ENCODE measurements at places on chromosomes 2 and 18.

DNA sequence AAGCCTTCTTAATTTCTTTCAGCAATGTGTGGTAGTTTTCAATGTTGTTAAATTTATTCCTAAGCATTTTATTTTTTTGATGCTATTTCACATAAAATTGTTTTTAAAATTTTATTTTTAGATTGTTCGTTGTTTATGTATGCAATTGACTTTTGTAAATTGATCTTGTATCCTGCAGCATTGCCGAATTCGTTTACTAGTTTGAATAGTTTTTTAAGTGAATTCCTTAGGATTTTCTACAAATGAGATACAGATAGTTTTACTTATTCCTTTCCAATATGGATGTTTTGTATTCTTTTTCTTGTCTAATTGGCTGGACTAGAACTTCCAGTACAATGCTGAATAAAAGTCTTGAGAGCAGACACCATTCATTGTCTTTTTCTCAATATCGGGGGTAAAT lies 55.6 kb downstream of the QPCT start:
- no peak for DNase-seq

GRCh38 chr2:174431902-174432301 lies 36.4 kb downstream of the SCRN3 start:
- no peak for DNase-seq

DNA sequence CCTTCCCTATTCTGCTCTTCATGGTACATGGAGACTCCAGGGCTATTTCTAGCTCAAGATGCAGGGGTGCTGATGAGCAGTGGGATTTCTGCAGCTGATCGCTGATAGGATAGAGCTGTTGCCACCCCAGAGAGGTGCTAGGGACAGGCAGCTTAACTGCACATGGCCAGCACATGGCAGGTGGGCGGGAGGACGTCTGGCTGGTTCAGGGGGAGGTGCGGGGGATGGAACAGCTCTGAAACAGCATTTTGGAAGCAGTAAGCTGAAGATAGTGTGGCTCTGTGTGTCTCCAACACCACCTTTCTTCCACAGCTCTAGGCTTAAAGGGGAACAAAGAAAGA lies 151.9 kb upstream of the PELI1 start:
- DNase-seq, result no peak

DNA sequence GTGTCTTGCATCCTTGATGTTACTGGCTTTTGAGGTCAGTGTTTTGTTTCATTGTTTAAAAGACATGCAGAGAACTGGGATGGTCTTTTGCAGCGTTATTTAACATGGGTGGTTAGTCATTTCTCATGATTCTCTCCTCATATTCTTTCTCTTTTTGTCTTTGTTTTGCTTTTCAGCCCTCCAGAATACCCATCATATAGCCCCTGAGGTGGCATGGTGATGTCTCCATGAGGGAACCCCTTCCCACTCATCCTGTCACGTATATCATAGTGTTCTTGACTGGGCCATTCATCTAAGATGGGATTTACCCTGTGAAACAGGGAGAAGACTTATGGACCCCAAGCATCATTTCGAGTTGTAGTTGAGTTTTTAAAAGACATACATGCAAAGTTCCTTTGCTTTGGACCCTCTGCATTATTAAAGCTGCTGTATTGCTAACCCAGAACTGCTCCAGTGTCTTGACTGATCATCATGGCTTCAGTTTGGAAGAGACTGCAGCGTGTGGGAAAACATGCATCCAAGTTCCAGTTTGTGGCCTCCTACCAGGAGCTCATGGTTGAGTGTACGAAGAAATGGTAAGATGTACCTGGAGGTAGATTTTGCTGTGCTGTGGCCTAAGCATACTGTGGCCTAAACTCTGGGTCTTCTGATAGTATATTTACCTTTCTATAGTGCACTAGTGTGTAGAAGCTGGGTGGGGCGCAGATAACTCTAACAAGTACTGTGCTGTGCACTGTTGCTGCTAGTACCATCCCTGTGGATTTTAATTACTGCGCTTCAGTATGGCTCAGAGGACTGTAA lies 1.4 kb downstream of the EHBP1 start:
- no peak for DNase-seq

- DNase-seq, result peak; percentile 50
Measured at GRCh38 chr18:48777026-48777743, 173.6 kb downstream of the SMAD7 start.

DNA sequence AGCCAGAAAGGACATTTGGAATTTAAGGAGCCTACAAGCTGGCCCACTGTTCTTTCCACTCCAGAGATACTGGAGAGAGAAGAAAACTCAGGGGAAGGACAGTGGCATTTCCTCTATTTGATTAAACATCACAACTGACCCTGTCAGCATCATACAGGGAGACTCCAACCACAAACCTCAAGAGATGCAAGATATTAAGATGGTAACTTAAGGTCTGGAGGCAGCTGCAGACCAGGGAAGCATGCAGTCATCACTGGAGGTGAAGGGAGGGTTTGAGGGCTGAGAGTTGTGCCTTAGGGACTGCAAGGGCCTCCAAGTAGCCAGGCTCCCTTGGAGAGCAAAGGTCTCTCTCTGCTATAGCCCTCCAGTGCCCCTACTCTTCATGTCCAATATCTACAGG lies 67.4 kb downstream of the RNF152 start:
- no peak for DNase-seq

GRCh38 chr2:141748616-141749015 lies 382.2 kb downstream of the LRP1B start:
- DNase-seq, result no peak

GRCh38 chr2:159110784-159111183 lies 142.3 kb downstream of the TANC1 start:
- DNase-seq, result no peak

DNA sequence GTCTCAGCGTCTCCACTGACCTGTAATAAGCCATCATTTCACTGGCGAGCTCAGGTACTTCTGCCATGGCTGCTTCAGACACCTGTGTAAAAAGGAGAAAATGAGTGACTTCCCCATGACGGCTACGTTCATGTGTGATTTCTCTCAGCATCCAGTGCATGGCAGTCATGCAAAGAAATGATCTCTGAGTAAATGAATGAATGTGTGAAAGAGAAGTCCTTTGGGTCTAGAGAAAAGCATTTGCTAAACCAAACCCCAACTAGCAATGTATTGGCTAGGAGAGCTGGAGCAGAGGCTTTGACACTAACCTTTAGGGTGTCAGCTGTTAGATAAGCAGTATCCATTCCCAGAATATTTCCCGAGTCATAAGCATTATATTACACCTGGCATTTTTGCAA lies 417 bp downstream of the IL1B start:
- DNase-seq, result no peak

DNA sequence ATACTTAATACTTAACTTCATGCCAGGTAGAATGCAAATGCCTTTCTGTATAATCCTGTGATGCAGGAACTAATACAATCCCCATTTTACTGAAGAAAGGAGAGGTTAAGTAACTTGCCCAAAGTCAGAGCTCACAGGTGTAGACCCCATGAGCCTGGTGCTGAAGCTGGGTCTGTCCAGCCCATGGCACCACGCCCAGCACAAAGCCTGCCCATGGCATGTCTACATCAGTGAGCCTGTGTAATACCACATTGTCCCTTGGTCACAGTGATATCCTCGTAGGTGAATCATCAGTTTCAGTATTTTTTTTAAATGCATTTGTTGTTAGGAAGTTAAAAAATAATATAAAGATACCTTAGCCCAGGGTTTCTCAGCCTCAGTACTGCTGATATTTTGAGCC lies 69.9 kb upstream of the MCFD2 start:
- no peak for DNase-seq

DNA sequence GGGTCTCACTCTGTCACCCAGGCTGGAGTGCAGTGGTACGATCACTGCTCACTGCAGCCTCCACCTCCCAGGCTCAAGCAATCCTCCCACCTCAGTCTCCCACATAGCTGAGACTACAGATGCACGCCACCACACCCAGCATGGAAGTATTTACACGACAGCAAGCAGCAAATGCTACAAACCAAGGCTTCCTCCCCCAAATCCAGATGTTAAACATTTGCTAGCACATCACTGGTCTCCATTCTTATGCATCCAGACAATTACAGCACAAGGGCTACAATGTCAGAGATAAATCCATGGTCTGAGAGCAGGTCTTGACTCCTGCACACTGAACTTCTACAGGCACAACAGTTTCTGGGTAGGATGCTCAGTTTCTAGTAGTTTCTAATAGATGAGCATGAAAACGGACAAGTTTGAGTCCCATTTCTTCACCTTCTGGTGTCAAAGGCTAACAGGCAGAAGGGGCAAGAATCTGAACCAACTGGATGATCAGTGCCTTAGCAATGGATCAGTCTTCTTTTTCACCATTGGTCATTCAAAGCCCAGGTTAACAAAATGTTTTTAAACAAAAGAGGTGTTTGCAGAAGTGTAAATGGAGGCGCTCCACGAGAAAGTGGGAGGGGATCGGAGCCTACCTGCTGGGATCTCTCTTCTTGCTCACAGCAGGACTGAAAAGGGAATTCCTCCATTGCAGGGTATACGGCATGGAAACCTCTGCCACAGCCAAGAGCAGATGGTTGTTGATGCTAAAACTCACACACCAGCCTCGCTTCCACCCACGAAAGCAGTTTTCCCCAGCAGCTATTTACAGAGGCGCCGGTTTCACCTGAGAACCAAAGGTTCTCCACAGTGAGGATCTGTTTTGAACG lies 135.0 kb upstream of the ARL4C start:
- no peak for DNase-seq

DNA sequence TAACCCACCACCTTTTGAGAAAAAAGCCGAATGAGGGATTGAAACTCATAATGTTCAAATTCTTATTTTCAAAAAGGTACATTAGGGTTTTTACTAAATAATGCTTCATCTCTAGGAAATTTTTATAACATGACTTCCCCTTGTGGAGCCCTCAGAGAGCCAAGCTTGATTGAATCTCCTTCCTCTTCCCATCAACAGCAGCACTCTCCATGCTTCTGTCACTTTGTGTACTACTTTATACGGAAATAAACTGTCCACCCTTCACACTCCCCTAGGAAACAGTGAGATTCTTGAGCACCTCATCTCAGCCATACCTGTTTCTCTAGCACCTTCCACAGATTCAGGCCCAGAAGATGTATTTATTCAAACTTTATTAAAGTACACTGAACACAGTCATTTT lies 51.8 kb downstream of the TFPI start:
- DNase-seq, result no peak

DNA sequence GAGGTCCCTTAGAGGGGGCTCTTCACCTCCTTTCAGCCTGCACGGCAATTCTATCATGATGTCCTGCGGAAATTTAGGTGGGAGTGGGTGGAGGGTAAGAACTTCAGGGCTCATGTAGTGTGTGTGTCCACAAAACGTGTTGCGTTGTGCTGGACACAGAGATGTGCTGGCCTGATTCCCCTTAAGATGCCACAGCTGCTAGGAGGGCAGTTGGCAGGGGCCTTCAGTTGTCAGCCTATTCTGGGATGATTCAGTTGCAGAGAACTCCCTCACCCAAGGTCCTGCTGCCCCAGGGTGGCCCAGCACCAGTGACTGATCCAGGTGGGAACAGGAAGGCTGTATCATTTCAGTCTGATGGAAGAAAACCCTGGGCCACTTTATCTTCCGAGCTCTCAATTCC lies 1.0 kb upstream of the HJURP start:
- no peak for DNase-seq

- no peak for DNase-seq
Measured at GRCh38 chr2:240429872-240430491, 5.5 kb upstream of the GPC1 start.

DNA sequence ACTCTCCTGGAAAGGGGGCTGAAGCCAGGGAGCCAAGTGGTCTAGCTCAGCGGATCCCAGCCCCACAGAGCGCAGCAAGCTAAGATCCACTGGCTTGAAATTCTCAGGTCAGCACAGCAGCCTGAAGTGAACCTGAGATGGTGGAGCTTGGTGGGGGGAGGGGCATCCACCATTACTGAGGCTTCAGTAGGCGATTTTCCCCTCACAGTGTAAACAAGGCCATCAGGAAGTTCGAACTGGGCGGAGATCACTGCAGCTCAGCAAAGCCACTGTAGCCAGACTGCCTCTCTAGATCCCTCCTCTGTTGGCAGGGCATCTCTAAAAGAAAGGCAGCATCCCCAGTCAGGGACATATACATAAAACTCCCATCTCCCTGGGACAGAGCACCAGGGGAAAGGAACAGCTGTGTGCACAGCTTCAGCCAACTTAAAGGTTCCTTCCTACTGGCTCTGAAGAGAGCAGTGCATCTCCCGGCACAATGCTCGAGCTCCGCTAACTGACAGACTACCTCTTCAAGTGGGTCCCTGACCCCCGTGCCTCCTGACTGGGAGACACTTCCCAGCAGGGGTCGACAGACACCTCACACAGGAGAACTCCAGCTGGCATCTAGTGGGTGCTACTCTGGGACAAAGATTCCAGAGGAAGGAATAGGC lies 282.3 kb upstream of the EPC2 start:
- DNase-seq, result no peak

- DNase-seq, result no peak
Measured at GRCh38 chr2:236173036-236173728, 5.0 kb upstream of the GBX2 start.

GRCh38 chr2:71944183-71944550 lies 203.5 kb downstream of the CYP26B1 start:
- no peak for DNase-seq

DNA sequence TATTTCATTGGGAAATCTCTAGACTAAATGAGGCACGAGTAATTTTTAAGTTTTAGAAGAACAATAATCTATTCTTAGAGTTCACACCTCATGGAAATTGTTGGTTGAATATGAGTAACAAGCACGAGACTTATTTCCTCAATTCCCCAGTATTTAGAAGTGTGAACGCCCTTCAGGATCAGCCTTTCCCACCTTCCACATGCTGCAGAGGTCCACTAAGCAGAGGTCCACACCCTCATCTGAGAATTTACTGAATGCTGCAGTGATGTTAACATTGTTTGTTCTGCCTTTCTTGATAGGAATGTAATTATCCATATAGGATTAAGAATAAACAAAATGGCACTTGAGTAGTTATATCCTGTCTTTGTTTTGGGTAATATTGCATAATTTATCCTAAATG lies 41.8 kb downstream of the LTBP1 start:
- no peak for DNase-seq

DNA sequence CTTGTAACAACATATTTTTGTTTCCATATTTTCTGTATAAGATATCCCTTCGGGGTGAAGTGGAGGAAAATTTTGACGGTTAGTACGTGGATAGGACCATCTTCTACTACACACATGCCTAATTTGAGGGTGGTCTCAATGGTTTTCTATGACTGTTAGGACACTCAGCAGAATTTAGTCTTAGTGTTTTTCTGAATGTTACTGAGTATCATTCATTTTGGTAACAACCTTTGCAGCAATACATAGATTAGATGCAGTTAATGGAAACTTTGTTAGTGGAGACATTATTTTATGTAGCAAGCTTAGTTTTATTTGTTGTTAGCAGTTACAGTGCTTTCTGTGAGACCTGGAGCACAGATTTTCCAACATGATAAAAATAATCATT lies 1.6 kb downstream of the ITGAV start:
- DNase-seq, result no peak

Data from activated CD8-positive, alpha-beta memory T cell treated with anti-CD3 and anti-CD28 coated beads for 48 hours (primary cell).